DND-41 (cell line): ENCODE measurements at places on chromosomes 5 and 9.

GRCh38 chr9:97526895-97527575, 25.6 kb downstream of the TMOD1 start:
- DNase-seq: no peak

DNA sequence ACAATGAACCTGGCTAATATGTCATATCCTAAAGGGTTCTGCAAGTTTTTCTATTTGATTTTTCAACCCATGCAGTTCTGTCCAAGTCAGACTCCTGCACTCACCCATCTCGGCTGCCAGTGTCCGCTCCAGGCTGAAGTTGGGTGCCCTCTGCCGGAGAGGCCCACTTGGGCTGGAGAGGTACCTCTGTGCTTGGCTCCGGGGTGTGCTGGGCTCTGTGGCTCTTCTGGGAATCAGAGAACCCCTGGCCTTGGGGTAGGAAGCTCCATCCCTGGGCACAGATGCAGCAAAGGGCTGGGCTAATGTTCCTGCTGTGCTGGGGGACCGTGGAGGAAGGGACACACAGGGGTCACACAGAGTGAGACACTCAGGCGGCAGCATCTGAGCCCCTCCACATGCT, 26.2 kb downstream of the ORM2 start:
- no peak for DNase-seq

- DNase-seq: no peak
Observed at GRCh38 chr9:3517377-3518048, 8.3 kb downstream of the RFX3 start.

- DNase-seq: no peak
Observed at GRCh38 chr5:67971971-67972821, 243.4 kb upstream of the PIK3R1 start.

DNA sequence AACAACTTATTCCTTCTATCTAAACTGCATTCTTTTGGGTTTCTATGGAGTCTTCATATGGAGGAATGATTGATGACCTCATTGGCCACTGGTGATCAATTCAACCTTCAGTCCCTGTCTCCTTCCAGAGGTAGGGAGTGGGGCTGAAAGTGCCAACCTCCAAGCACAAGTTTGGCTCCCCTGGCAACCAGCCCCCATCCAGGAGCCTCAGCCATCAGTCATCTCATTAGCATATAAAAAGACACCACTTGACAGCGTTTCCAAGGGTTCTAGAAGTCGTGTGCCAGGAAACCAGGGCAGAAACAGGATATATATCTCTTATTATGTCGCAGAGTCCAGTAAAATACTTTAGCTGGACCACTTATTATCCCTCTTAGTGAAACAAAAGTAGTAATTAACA, 9.8 kb downstream of the SLC31A2 start:
- no peak for DNase-seq

DNA sequence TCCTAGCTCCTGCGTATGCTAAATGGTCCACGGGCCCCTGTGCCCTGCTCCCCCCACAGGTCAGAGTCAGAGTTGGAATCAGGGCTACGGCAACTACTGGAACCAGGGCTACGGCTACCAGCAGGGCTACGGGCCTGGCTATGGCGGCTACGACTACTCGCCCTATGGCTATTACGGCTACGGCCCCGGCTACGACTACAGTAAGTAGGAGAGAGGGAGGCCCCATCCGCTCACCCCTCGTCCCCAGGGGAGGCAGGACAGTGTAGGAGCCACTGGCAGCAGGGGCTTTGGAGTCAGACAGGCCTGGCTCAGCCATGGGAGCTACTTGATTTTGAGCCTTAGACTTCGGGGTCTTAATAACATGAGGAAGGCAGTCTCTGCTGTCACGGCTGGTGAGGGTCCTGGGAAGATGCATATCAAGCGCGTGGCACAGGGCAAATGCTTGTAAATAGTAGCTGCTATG, 5.8 kb downstream of the HNRNPAB start:
- DNase-seq: no peak

GRCh38 chr5:169652057-169652456, 15.0 kb downstream of the DOCK2 start:
- DNase-seq: no peak

- no peak for DNase-seq
Observed at GRCh38 chr9:136201609-136202453, 3.1 kb downstream of the LHX3 start.

GRCh38 chr5:60147791-60148190, 254.3 kb upstream of the PDE4D start:
- no peak for DNase-seq

- no peak for DNase-seq
Observed at GRCh38 chr5:57950616-57951228, 468.1 kb upstream of the ACTBL2 start.

- DNase-seq: no peak
Observed at GRCh38 chr5:80865551-80865950, 94.6 kb upstream of the RASGRF2 start.

DNA sequence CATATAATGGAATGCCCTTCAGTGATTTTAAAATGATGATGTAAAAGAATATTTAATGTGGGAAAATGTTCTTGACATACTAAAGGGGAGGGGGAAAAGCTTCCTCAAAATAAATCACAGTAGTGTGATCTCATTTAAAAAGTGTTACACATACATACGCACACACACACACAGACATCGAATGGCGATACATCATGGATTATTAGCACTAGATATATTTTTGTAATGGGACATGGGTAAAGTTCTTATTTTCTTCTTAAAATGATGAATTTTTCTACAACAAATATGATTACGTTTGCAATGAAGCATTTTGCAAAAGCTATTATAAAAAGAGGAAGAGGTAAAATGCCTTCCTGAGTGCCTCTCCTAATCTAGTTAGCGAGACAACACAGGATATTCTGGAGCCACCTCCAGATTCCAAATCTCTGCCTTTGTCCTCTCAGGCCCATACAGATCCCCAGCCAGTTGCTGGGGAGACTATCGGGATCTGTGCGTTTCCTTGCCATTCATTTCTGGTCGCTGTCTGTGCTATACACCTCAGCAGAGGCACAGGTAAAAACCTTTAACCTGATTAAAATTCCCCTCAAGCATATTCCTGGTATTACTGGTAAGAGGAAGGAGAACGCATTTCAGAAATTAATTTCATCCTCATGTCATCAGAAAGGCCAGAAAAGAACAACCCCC, 69.6 kb downstream of the SLC28A3 start:
- DNase-seq: no peak

DNA sequence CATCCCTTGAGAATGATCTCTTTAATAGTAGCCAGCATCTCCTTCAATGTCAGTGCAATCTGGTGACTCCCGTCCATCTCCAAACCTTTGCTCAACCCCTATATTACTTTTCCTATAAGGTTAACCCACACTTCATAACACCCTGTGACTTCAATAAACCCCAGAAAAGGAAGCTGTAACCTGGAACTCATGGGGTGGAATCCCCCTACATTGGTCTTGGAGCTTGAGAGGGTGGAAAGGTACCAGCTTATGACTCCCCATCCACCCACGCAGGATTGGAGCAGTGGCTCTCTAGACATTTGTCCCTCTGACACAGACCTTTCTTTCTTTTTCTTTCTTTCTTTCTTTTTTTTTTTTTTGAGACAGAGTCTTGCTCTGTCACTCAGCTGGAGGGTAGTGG, 54.7 kb upstream of the ZFR start:
- DNase-seq: no peak

GRCh38 chr5:140205952-140206351, 31.0 kb downstream of the CYSTM1 start:
- no peak for DNase-seq

DNA sequence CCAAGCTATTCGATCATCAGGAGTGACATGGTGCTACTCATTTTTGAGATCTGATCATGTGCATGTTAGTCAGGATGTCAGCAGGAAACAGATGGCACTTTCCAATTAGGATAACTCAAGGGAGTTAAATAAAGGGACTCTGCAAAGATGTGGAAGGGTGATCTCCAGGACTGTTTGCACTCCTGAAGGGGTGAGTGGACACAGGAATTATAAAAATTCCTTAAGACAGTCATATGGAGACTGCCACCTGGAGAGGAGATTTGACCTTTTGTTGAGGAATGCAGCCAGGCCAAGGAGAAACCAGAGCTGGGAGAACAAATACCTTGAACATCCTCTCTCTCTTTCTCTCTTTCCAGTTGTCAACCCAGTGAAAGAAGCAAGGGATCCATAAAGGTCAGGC, 189.1 kb downstream of the GABRG2 start:
- no peak for DNase-seq

- no peak for DNase-seq
Observed at GRCh38 chr9:131481441-131482342, 21.0 kb upstream of the POMT1 start.

DNA sequence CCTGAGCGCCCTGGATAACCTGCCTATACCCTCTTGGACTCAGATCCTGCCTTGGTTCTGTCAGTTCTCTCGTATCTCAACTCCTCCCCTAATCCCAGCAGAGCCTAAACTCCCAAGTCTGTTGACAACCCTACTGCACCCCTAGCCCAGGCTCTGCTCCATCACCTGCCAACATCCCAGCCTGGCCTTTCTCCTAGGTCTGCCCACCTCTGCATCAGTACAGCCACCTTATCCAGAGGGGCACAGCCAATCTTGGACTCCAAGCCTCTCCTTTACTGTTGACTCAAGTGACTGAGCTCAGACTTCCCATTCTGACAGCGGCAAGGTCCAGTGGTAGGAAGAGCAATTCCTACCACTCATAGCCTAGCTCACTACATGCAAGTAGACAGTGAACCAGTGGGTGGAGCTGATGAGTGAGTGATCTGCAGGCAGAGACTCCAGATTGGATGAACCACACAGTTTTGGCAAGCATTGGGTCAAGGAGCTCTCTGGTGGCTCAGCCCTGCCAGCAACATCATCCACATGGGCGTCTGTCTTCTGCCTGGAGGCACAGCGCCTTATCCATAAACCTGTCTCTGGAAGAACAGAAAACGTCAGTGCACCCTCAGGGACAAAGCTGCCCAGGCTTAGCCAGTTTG, 26.5 kb downstream of the TRMO start:
- no peak for DNase-seq

GRCh38 chr9:136351252-136351800, 12.2 kb downstream of the DNLZ start:
- no peak for DNase-seq

DNA sequence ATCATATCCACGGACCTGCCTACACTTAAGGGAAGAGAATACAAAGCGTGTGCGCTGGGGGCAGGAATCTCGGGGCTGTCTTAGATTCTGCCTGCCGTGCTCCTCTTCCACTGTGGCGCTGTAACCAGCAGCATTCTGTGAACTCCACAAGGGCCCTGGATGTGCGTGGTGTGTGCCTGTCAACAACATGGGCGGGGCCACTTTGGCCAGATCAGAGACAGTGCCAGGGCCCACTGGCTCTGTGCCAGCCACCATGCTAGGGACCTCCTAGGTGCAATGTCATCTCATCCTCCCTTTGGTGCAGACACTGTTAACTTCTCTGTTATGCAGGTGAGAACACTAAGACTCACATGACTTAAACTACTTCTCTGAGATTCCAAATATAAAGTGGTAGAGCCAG, 113.7 kb downstream of the COL23A1 start:
- peak; percentile 18 for DNase-seq

DNA sequence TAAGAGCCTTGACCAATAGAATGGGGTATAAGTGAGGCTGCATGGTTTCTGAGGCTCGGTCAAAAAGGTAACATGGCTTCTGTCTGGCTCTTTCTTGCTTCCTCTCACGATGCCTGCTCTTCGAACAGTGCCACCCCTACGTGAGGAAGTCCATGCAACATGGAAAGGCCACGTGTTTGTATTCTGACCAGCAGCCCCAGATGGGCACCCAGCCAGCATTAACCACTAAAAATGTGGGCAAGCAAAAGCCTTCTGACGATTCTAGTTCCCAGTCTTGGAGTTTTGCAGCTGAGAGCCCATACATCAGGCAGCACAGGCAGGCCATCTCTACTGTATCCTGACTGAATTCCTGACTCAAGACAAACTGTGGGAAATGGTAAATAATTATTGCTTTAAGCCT, 24.2 kb upstream of the NREP start:
- DNase-seq: no peak

GRCh38 chr9:95096381-95096780, 221.1 kb downstream of the FANCC start:
- no peak for DNase-seq

DNA sequence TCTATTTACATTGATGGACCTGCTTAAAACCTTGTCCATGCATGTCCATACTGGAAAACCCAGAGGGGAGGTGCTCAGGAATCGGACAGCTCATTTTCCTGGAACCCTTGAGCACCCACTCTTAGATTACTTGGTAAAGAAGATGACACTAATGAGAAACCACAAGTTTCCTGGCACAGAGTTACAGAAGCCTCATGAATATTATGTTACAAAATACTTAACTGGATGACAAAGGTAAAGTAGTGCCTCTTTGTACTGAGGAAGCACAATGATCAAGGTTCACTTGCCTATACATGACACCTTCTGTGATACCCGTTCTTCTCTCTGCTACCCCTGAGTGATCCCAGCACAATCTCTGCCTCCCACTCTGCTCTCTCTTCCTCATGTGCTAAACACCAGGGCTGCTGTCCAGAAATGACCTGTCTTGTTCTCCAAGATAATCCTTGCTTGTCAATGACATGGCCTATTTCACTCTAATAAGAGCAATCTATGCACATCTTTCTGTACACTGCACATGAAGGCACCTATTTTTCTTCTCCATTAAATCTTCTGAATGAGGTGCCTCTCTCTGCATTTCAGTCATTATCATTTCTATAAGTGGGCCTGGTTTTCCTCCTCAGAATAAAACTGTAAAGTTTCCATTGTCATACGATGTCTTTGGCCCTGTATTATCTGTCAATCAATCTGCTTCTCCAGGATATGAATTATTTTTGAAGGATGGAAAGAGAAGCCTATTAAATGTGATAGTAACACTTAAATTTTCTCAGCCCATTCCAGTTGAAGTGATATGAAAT, 684.0 kb upstream of the ACO1 start:
- no peak for DNase-seq

- DNase-seq: no peak
Observed at GRCh38 chr5:55481293-55481855, 53.4 kb downstream of the PLPP1 start.

- DNase-seq: no peak
Observed at GRCh38 chr5:127338501-127338900, 47.9 kb downstream of the MEGF10 start.

DNA sequence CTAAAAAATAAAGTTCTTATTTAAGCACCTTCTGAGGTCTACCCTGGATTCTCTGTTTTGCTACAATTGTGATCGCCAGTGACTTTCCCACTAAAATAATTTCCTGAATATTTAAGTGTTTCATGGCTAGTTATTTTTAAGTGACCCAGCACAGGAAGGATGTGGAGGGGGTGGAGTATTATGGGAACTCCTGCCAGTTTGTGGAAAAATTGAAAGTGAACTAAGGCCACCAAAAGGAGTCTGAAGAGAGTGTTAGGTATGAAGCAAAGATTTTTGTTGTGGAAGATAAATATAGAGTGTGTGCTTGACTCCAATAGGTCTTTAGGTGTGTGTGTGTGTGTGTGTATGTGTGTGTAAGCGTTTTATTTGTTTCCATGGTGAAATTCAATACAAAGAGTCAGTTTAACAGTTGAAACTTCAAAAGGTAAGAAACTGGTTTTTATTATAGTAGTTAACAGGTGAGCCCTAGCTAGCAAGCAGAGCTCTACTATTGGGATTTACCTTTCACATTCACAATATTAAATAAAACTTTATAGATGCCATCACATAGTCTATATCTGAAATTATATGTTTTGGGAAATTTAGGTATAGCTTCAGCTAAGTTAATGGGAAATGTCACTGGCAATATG, 25.6 kb downstream of the RASGRF2 start:
- DNase-seq: no peak
